ENCODE measurements at places on chromosomes 2 and 18.

- no peak for DNase-seq
These were observed 20.4 kb downstream of the CMPK2 start for GRCh38 chr2:6845312-6845711.

GRCh38 chr2:37489041-37489456 is 144.6 kb downstream of the QPCT start:
- DNase-seq, result no peak

GRCh38 chr2:15841776-15842560 is 98.4 kb upstream of the MYCN start:
- no peak for DNase-seq

DNA sequence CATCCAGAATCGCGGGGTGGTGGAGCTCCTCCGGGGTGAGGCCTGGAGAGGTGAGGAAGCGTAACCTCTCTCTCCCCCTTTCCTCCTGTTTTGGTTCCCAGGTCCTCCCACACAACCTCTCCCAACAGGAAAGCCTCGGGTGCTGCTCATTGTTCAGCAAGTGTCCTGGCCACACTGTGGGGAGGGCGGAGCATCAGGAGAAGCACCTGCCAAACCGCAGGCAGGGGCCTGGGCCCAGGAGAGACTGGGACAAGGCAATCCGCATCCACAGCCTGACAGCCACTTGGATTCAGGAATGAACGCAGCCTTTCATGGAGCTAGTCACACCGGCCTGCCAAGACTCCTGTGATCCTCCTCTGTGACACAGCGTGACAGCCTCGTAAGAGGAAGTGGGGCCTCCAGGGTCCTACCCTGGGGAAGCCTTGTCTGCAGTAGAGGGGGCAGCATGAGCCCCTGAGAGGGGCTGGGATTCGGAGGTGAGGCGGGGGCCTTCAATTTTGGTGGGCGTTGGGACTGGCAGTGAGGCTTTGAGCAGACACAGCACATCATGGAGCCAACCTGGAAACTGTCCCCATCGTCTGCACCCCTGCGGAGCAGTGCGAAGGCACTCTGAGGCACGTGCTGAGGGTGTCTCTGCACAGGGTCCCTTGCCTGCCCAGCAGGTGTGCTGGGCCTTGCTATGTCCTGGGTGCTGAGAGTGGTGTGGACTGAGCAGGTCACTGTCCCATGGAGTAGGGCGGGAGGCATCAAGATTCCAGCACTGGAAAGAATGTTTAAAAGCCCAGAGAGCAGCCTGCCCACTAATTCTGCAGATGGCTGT is 62.2 kb downstream of the EDAR start:
- DNase-seq, result no peak

GRCh38 chr2:85760371-85760770 is 6.6 kb downstream of the ATOH8 start:
- no peak for DNase-seq

DNA sequence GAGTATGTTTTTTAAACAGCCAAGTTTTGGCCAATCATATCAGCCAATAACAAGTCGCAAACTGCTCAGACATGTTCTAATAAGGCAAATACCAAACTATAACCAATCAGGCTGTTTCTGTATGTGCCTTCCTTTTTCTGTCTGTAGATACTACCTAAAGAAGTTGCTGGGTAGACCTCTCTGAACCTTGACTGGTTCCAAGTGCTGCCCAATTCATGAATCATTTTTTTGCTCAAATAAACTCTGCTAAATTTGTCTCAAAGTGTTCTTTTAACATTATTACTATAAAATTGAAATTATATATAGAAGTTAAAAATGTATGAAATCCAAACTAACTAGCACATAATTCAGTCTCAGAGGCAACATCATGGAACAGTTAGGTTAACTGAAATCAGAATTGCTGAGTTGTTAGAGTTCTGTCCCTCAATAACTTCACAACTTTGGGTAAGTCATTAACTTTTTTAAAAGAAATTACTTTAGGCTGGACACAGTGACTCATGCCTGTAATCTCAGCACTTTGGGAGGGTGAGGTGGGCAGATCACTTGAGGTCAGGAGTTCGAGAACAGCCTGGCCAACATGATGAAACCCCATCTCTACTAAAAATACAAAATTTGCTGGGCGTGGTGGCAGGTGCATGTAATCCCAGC is 4.9 kb upstream of the TTC21B start:
- DNase-seq, result no peak

All from H7 (cell line).